ENCODE measurements at places on chromosomes 11 and 22.

DNA sequence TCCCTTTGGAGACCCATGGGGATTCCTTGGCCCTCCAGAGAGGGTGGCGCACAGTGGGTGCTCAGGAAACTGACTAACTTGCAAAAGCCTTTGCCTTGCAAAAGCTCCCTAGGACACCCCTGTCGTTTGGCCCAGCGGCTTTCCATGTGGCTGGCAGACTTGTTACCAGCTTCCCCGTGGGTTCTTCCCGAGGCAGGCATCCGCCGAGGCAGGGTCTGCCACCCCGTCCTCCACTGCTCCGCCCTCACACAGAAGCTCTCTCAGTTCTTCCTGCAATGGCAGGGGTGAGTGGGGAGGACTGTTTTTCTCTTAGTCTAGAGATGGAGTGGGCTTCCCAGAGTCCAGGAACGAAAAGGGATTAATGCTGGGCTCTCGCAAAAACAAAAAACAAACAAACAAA lies 23.0 kb downstream of the ALX4 start:
- no peak for DNase-seq

DNA sequence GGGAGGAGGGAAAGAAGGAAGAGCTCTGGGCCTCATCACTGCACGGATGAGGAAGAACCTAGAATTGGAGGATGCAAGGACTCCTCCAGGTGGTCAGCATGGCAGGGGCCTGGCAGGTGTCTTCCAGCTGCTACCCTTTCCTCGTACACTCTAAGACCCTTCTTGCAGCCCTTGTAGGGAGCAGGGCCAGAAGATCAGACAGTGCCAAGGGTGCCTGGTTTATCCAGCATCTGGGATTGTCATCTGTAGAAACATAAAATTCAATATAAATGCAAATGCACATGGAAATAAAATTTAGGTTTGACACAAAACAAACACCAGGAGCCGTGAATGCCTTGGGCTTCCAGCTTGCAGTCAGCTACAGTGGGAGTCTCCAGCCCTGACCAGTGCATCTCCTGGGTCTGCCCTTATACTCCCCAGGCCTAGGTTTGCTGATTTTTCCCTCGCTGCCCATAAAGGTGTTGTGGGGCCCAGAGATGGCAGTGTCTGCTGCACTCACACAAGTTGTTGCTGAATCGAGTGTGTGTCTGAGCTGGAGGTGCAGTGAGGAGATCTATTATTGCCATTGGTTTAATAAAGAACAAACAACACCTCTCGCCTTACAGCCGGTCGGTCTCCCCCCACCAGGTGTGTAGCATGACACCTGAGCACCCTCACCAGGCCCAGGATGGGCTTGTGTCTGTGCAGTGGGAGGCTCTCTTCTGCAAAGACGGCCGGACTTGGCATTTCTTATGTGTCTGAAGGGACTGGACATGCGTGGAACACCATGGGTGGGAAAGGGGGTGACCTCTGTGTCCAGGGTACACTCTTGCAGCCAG lies 87.1 kb downstream of the BCR start:
- DNase-seq = no peak

GRCh38 chr11:8102296-8102915 lies 21.4 kb downstream of the TUB start:
- no peak for DNase-seq

DNA sequence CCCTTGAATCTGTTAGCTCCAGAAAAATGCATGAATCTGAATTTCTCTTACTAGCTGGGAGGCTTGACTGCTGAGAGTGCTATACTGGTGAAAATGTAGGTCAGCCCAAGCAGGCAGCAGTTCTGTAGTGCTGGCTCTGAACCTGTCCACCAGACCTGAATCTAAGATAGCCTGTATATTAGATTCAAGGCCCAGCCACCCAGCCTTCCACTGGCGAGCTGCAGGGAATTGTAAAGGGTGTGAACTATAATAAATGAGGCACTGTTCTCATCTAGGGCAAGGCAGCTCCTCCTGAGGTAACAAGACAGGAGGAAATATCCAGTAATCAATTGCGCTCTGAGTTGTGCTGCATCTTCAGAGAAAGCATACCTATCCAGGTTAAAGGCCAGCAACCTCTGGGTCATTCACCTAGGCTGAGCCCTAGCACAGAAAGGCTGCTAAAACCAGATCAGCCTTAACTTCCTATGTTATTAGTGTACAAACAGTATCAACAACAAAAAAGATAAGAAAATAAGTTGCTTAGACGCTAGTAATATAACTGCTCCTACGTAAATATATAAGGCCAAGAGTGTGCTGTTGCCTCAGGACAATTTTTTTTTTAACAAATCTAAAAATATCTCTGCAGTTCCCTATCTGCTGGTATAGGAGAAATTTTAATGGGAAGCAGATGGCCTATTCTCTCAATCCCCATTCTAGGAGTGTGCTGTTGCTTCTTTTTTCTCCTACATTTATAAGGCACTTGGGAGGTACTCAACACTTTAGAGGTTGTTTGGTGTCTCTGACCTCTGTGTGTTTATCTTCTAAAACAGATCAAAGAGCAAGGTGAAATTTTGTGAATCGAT lies 63.0 kb downstream of the RELT start:
- DNase-seq = no peak

GRCh38 chr11:27612932-27613880 lies 87.0 kb downstream of the BDNF start:
- DNase-seq = no peak

DNA sequence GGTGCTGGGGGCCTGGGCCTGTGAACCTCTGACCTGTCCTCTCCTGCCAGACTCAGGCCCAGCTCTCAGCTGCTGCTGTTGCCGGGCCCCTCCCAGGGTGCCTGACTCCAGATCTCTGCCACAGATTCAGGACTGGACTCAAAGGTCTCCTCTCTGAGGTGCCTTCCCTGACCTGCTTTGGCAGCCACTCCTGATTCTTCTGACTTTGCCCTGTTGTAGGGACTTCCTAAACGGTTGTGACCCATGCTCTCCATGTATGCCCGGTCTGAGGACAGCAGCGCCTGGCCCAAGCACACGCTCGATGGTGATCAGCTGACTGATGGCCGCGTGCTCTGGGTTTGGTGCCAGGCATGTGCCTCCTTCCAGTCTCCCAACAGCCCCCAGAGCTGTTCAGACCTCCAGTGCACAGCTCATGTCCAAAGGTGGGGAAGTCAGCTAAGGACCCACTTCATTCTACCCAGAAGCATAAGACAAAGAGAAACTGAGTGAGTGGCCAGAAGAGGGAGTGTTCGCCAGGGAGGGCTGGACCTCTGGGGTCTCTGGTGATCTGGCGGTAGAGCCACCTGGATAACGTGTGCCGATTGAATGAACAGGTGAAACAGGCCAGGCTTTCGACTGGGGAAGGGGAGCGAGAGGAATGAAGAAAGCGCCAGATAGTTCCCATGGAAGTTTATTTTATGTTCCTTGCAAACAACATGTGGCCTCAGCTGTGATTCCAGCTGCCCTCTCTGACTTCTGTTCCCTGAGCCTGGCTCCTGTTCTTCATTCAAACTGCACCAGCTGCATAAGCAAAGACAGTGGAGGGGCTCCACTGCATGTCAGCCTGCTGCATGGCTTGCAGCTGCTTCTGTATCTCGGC lies 8.1 kb upstream of the TOP3B start:
- no peak for DNase-seq

DNA sequence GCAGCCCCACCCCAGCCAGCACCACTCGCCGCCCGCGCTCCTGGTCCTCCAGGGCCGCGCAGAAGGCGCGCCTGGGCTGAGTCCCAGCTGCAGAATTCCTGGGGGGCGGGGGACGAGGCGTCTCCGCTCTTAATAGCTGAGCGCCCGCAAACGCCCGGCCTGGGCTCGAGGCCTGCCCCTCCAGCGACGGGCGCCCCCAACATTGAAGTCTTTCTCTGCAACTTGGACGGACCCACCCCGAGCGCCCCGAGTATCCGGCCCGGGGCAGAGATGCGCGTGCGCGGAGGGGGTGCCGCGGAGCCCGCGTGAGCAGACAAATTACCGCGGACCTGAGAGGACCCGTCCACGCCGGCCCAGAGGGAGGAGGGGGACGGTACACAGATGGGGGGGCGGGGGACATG lies 6.7 kb upstream of the SYT7 start:
- DNase-seq = peak; percentile 24

DNA sequence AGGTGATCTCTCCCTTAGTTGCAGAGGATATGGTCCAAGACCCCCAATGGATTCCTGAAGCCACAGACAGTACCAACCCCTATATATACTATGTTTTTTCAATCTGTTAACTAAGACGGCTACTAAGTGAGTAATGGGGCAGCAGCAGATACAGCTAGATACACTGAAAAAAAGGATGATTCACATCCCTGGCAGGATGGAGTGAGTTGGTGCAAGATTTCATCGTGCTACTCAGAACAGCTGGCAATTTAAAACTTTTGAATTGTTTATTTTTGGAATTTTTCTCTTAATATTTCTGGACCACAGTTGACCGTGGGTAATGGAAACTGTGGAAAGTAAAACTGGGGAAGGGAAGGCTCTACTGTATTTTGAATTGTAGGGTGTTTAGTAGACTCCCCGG lies 17.0 kb upstream of the TMEM218 start:
- no peak for DNase-seq

GRCh38 chr11:115503886-115504275 lies 334 bp downstream of the CADM1 start:
- DNase-seq = no peak
